ENCODE measurements at places on chromosomes 12 and 14.

- no peak for DNase-seq
Measured at GRCh38 chr14:101734246-101734847, 27.2 kb upstream of the PPP2R5C start.

GRCh38 chr12:124842800-124843510 lies 20.7 kb downstream of the SCARB1 start:
- DNase-seq: no peak

- DNase-seq: no peak
Measured at GRCh38 chr14:86346818-86347384, 817.0 kb downstream of the FLRT2 start.

DNA sequence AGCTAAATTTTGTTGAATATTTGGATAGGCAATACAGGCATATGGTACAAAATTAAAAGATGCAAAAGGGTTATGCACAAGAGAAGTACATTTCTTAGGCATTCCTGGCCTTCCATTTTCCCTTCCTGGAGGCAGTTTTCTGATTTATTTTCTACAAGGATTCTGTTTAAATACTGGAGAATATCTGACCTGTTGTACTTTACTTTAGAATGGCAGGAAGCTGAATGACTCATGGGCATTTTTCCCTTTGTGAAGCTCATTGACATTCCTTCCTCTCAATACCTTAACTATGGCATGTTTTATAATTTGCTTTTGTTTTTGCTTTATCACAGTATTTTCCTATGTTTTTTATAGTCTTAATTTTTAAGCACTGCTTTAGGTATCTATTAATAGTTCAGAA lies 62.7 kb downstream of the RCOR1 start:
- DNase-seq: no peak

DNA sequence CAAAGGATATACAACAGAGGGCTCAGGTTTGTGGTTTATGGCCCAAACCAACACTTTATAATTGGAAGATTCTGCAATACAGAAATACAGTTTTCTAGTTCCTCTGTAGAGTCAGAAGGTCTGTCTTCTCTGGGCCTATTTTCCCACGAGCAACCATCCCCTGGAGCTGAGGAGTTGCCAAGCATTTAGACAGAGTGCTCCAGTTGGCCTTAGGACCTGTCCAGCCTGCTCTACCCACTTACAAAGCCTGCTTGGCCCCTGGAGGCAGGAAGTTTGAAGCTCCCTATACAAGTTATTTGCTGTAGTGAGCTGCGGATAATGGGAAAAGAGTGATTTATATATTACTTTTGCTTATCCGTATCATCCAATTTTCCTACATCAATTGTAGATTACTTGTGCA lies 60.8 kb upstream of the HSPB8 start:
- no peak for DNase-seq

DNA sequence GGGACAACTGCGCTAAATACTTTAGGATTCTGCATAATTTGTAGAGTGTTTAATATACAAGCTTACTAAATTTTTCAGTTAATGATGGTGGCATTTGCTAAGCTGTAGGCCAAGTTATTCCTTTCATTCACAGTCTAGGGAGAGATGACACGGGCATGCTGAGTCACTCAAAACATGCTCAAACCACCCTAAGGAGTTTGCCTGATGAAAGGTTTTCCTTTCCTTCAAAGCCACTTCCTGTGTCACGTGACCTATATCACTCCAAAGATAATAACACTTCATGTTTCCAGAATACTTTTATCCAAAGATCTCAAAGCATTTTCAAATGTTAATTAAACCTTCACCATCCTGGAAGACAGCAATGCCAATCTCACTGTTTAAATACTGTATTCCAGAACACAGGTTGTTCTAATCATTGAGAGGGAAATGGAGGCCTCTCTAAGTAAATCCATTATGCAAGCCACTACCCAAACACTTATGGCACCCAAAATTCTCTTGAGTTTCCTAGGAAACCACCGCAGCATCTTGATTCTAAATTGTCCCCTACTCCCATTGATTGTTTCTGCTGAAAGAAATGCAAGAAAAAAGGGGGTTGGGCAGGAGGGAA lies 207.0 kb upstream of the CDKN3 start:
- no peak for DNase-seq

DNA sequence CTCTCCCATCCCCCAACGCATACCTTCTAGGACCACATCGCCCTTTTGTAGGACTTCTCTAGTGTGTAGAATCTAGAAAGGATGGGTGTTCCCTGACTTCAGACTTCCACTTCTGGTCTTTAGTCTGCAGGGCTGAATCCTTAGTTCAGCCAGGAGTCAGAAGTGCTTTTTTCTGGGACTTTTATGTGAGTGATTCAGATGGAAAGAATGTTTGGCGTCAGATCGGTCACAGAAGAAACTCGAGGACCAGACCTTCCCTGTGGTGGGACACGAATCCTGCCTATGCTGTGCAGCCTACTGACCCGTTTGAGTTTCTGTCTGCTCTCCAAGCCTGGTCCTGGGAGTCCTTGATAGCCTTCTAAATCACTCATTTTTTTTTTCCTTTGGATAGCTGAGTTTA lies 165.4 kb upstream of the SSTR1 start:
- DNase-seq: no peak

GRCh38 chr14:80049055-80049454 lies 162.2 kb downstream of the DIO2 start:
- no peak for DNase-seq
